ENCODE measurements at places on chromosomes 11 and 22.

DNA sequence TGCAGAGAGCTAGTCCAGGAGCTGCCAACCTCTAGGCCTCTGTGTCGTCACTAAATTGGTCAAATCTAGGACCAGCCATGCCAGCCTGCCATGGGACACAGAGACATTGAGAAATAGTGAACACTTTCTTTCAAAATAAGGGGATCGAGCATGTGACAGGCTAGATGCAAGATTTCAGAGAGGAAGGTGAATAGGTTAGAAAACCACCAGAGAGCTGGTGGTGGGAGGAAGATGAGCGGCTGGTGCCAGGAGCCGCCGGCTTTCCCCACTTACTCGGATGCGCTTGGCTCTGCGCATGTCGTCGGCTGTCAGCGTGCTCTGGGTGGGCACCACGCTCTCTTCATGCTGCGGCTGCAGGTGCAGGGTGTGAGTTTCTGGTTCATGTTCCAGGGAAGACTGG, 35.4 kb upstream of the NFRKB start:
- DNase-seq = no peak

GRCh38 chr11:45304992-45305335, 18.8 kb upstream of the SYT13 start:
- no peak for DNase-seq

DNA sequence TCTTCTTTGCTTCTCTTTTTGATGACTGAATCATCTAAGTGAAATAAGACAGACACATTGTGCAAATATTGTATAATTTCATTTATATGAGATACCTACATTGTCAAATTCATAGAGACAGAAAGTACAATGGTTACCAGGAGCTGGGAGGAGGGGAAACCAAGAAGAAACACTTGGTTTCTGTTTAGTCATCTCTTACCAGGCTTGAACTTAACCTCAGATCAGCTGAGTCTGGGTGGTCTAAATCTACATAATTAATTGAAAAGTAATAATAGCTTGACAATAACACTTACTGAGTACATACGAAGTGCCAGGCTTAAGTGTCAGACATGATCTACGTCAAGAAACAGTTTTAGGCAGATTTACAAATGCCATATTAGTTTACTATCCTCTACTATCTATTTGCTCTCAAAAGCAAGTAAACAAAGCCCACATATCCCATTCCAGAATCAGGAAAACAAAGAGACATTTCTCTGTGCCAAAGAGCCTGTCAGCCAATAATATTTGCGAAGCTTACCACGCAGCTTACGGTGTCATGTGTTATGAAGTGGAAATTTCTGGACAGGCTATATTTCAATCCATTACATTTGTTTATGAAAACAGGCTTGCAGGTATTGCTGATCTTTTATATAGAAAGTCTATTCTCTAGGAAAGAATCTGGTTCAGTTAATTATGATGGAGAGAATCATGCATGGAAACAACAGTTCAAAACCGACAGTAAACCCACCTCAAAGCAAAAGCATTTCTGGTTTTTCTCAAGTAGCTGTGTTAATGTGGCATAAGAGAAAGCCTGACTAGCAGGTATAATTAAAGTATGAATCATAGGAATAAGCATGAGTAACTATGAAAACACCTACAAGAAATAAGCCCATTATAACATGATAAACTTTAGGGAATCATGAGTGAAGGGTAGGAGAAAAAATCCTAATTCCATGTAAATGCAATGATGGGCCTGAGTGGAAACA, 2.7 kb upstream of the ARHGAP42 start:
- DNase-seq = no peak

DNA sequence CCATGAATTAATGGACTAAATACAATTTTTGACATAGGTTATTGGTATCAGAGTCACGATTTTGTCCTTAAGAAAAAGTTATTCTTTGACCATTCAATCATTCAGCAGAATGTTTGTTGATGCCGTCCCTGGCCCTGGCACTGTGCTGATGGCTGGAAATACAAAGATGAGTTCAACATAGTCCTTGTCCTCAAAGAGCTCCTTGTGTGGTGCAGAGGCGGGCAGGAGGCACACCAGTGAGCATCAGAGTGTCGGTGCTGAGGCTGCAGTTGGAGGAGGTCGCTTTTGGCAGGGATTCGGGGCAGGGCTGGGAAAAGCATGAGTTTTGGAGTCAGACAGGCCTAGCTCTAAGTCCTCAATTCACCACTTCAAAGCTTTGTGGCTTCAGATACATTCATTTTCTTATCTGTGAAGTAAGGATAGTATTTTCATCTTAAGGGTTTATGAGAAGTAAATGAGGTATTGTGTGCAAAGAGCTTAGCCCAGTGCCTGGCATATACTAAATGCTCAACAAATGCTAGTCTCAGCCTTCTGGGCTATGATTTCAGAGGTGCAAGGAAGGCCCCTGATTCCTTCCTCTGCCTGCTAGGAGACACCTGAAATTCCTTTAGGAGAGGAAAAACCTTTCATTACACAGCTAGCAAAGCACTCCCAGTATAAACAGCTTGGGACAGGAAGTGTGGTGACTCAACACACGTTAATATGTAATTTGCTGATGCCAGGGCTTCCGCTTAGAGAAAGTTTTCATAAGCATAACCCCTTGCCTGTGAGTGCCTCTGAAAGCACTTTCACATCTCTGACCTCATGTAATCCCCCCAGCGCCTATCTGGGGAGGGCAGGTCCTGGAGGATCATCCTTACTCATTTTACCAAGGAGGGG, 113.8 kb downstream of the NECTIN1 start:
- DNase-seq = no peak

DNA sequence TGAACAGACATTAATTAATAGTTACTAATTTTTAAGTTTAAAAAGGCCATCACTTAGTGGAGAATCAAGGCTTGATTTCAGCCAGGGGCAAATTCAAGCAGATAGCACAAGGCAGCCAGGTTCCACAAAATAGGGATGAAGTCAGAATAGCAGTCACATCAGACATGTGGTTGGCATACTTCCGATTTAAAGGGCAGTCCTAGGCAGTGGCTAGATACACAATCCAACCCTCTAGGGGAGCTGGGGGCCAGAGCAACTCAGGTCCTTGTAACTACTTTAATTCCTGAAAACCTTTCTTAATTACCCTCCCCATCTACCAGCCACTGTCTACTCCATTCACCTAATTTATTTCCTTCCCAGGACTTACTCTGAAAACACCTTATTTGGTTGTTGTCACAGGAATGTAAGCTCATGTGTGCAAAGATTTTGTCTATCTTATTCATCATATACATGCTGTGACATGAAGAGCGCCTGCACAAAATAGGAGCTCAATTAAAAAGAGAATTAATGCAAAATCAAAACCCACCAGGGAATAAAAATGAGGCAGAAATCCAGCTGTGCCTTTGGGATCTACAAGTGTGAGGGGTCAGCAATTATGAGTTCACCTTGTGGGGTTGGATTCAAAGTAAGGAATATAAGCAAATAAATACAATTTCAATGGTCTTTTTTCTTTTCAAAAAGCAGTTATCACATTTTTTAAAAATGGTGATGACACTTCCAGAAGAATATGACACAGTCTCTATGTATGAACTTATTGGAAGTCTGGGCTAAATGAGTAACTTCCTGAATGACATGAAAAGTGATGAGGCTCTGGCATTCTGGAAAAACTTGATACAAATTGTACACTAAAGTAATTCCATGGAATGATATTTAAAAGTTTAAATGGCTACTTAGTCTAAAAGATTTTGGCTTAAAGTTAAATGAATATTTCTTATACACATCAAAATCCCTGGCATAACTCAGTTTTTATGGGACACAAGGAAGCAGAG, 53.8 kb downstream of the COPB1 start:
- no peak for DNase-seq
